Activated naive CD4-positive, alpha-beta T cell (primary cell): ENCODE measurements at places on chromosomes 7 and 10.

DNA sequence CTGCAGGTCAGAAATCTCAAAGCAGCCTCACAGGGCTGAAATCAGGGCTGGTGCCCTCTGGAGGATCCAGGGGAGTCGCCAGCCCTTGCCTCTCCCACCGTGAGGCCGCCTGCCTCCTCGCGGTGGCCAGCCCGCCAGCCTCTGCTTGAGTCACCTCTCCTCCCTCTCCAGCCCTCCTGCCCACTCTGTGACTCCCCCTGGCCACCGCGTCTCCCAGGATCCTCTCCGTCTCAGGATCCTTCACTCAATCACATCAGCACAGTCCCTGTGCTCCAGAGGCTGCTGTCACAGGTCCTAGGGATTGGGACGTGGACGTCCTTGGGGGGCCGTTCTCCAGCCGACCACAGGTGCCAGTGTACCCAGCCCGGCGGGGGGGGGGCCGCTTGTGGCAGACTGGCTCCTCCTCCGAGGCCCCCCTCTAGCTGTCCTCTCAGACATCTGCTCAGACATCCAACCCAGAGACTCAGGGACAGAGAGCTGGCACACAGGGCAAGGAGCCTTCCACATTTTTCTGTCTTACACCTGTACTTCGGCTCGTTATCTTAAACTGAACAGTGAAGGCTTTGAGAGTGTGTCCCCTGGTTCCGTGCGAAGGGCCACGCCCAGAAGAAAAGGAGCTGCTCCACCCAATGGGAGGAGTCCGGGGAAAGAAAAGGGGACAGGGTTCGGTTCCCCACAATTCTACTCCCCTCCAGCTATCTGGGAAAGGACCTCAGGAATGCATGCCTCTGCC is 9.4 kb upstream of the PPP2R2D start:
- no peak for DNase-seq

DNA sequence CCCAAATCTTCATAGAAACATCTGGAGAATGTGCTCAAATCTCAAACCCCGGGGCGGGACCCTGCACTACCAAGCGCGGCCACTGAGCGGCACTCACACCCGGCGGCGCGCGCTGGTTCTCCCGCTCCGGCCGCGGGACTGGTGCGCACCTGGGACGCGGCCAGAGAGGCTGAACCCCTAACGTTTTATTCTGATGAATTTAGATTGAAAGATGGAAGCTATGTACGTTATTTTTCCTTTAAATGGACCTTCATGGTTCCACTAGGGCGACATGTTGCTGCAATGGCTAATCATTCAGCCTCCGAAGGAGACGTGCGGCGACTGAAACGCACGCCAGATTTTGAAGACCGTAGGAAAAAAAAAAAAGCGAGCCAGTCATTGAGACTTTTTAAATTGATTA is 107.0 kb upstream of the INSIG1 start:
- DNase-seq: peak; percentile 57

DNA sequence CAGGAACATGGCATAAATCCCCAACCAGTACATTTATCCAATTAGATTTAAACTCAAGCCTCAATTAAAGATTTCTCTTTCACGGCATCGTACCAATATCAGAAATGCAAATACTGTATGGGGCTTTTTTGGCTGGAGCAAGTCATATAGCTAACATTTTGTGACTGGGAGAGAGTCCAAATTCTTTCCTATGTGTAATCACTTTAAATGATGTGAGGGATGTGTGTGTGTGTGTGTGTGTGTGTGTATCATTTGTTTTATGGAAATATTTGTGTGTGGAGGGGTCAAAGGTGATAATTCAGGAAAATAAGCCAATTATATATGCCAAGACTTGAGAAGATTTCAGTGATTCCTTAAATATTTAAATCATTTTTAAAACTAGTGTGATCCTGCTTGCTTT is 196.6 kb downstream of the TRIL start:
- no peak for DNase-seq

DNA sequence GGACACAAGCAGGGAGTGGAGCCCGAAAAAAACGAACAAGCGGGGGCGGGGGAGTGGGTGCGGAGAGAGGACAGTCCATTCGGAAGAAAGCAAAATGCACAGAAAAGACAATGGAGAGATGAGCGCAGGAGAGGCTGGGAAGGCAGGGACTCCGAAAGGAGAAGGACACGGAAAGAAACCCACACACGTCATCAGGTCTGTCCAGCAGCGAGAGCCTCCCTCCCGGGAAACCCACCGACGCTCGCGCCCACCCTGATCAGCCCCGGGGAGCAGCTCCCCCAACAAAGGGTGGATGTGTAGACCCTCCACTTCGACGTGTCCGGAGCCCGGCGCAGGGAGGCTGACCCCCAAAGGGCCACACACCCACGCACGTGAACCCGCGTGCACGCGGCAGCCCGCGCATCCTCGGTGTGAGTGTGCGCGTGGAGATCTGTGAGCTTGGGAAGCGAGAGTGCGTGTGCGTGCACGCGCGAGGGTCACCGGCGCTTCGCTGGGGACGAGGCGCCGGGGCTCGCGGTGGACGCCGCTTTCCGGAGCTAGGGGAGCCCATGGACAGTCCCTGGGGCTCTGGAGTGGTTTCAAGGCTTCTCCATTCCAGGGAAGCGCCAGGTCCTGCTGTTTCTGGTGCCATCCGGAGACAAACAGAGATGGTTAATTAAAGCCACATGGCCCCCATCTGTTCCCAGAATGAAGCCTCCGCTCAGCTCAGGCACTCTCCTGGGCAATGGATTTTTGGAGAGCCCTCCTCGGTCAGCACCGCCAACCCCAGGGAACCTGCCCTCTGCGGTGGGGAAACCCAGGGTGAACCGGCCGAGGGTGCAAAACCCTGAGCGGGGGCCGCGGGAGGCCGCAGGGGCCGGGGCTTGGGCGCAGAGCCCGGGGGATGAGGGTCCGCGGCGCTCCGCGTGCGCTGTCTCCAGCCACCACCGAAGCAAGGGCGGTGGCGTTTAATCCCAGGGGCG is 916 bp downstream of the LAMB1 start:
- DNase-seq: no peak

DNA sequence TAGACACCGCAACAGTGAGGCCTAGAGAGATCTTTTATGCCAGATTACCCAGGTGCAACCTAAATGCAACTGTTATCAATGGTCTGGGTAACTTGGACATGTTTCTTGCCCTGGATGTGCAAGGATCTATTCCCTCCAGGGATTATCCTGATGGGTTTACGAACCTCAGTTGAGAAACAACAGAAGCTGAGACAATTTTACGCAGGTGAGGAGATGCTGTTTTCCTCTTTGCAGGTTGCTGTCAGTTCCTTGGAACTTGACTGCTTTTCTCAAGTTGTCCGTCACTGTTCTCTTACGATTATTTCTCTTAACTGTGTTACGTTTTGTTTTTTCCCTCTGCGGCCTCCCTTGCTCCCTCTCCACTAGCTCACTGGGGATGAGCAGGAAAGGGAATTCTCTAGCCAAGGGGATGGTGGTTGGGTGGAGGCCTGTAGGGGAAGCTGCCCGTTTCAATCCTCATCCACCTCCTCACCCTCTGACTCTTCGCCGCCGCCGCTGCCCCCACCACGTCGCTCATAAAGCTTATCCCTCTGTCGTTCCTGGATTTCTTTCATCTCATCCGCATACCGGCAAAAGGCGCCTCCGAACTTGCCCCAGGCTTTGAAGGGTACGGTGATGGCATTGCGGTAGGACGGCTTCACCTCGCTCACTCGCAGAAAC is 1.2 kb downstream of the PURB start:
- no peak for DNase-seq

GRCh38 chr10:767211-767610 is 77.7 kb upstream of the DIP2C start:
- DNase-seq: no peak
